ENCODE measurements at places on chromosomes 5 and 9. TPM values are rescaled to one million over a fixed set of nuclear protein-coding genes. Genes with fewer than 3 reads are reported as not detected.

DNA sequence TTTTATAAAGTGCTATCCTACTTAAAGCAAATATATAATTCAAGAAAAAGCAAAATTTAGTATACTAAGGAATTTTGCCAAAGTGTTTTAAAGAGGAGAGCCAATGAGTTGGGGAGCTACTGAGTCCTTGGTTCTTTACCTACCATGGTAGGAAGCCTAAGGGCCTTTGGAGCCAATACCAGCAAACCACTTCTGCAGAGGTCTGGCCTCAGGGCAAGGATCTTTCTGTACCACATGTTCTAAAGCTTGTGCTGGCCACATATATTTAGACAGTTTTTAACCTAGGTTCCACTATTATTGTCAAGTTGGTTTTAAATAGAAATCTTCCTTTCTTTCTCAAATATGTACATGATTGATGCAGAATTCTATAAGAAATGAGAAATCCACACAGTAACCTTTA lies 172.3 kb upstream of the NREP start:
- no peak overlapping the region for H3K4me3 ChIP-seq
- H3K36me3 ChIP-seq: no peaks in the 10 kb centered on the region
- no peaks in the 10 kb centered on the region for H3K27me3 ChIP-seq
- H3K27ac ChIP-seq: no peak overlapping the region
- DNase-seq: no peak
- no peaks in the 10 kb centered on the region for H3K4me1 ChIP-seq

GRCh38 chr5:68479524-68479923 lies 264.0 kb downstream of the PIK3R1 start:
- no peak overlapping the region for H3K27ac ChIP-seq
- H3K36me3 ChIP-seq: no peaks in the 10 kb centered on the region
- H3K4me3 ChIP-seq: no peak overlapping the region
- no peak for DNase-seq

- DNase-seq: no peak
- H3K4me1 ChIP-seq: peaks cover 39% of the 10 kb centered on the region
- H3K4me3 ChIP-seq: no peak overlapping the region
- H3K27ac ChIP-seq: peak overlapping the region; percentile 75
- H3K36me3 ChIP-seq: peaks cover 36% of the 10 kb centered on the region
Measured at GRCh38 chr5:154830219-154830595, 20.2 kb downstream of the FAXDC2 start.

GRCh38 chr5:124662181-124662781 lies 84.2 kb downstream of the ZNF608 start:
- H3K36me3 ChIP-seq: no peaks in the 10 kb centered on the region
- H3K27ac ChIP-seq: no peak overlapping the region
- H3K4me3 ChIP-seq: no peak overlapping the region

DNA sequence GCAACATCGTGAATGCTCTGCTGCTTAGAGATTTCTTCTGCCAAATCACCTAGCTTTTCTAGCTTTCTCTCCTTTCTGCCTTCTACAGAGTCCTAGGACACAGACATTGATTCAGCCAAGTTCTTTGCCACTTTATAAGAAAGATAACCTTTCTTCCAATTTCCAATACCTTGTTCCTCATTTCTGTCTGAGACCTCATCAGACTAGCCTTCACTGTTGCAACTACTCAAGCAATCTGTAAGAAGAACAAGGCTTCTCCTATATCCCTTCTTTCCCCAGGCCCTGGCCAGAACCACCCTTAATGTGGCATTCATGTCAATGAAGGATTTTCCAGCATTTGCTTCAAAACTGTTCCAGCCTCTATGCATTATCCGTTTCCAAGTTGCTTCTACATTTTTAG lies 24.3 kb downstream of the FBXO10 start:
- no peak overlapping the region for H3K4me3 ChIP-seq

GRCh38 chr9:7974335-7974960 lies 174.9 kb upstream of the DMAC1 start:
- peak overlapping the region; percentile 85 for H3K27ac ChIP-seq
- H3K4me1 ChIP-seq: peaks cover 54% of the 10 kb centered on the region
- peak; percentile 41 for DNase-seq
- no peaks in the 10 kb centered on the region for H3K27me3 ChIP-seq

GRCh38 chr5:134777366-134777765 lies 18.8 kb downstream of the DDX46 start:
- H3K4me3 ChIP-seq: no peak overlapping the region
- H3K36me3 ChIP-seq: peaks cover 38% of the 10 kb centered on the region
- DNase-seq: no peak

GRCh38 chr9:134325813-134326723 lies at the start of gene RXRA:
RXRA (plus strand) TSS chr9:134326455; CDS start chr9:134326632, 177 bp downstream.
- H3K36me3 ChIP-seq: no peaks in the 10 kb centered on the region
- H3K27me3 ChIP-seq: peaks cover 5% of the 10 kb centered on the region
- peaks cover 3% of the 10 kb centered on the region for H3K4me1 ChIP-seq
- peak within 1 kb of the TSS; percentile 55 for H3K4me3 ChIP-seq
- peak; percentile 68 for DNase-seq

GRCh38 chr5:137336565-137337120 lies 162.5 kb downstream of the SPOCK1 start:
- no peaks in the 10 kb centered on the region for H3K36me3 ChIP-seq
- DNase-seq: no peak

- H3K4me3 ChIP-seq: peak overlapping the region; percentile 93
- H3K4me1 ChIP-seq: peaks cover 29% of the 10 kb centered on the region
- peak overlapping the region; percentile 72 for H3K27ac ChIP-seq
- H3K27me3 ChIP-seq: peaks cover 4% of the 10 kb centered on the region
Measured at GRCh38 chr9:75889577-75889976, 896 bp upstream of the PCSK5 start.

DNA sequence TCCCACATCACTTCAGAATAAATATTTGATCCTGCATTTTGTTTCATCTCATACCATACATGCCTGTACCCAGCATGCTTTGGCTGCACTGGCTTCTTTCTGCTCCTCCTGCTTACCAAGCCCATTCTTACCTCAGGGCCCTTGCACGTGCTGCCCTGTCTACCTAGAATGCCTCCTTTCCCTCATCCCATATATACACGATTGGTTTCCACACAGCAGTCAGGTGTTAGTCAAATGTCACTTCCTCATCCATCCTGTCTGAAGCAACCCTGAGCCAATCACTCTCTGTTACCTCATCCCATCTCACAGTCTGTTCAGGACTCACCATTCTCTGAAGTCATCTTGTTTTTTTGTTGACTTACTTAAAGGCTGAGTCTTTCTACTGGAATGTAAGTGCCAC lies 30.3 kb downstream of the CAST start:
- no peak overlapping the region for H3K4me3 ChIP-seq
- H3K27me3 ChIP-seq: no peaks in the 10 kb centered on the region
- peaks cover 3% of the 10 kb centered on the region for H3K36me3 ChIP-seq
- H3K4me1 ChIP-seq: peaks cover 1% of the 10 kb centered on the region
- H3K27ac ChIP-seq: no peak overlapping the region

DNA sequence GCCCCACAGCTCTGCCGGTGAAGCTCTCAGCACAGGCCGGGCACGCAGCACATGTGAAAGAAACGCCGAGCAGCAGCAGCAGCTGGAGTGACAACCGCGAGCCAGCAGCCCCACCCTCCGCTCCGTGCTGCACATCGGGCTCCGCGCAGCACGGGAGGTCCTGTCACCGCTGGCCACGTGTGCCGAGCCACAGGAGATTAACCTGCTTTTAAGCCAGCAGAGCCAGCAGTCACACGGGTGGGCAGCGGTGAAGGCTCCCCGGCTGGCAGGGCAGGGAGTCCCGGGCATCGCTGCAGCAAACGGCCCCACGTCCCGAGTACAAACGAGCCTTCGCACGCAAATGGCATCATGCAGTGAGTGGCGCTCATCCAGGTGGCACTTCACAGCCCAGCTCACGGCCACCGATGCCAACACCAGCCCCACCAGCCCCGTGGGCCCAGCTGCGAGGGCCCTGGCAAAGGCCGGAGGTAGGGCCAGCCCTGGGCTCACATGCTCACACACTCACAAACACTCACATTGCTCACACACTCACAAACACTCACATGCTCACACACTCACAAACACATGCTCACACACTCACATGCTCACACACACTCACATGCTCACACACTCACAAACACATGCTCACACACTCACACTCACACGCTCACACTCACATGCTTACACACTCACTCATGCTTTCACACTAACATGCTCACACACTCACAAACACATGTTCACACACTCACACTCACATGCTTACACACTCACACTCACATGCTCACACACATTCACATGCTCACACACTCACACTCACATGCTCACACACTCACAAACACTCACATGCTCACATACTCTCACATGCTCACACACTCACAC lies 11.1 kb downstream of the CCDC187 start:
- H3K36me3 ChIP-seq: no peaks in the 10 kb centered on the region
- H3K4me3 ChIP-seq: no peak overlapping the region
- no peak overlapping the region for H3K27ac ChIP-seq
- H3K4me1 ChIP-seq: no peaks in the 10 kb centered on the region
- DNase-seq: no peak

DNA sequence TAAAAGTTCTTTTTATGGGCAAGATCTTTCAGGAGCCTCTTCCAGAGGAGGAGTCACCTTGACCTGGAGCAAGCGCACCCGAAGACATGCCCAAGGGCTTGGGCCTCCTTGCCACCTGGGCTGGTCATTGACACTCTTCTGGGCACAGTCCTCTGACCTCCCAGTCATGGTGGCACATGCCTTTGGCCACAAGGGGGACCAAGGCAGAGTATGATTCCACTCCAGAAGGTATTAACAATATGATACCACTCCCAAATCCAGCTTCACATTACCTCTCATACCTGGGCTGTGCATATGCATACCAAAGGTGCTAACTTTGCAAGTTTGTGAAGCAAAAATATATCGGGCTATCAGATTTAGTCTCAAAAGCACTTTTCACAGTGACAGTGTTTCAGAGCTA lies 84.6 kb downstream of the MAST4 start:
- H3K36me3 ChIP-seq: no peaks in the 10 kb centered on the region
- no peaks in the 10 kb centered on the region for H3K4me1 ChIP-seq
- no peak overlapping the region for H3K27ac ChIP-seq
- peaks cover 6% of the 10 kb centered on the region for H3K27me3 ChIP-seq
- DNase-seq: no peak

DNA sequence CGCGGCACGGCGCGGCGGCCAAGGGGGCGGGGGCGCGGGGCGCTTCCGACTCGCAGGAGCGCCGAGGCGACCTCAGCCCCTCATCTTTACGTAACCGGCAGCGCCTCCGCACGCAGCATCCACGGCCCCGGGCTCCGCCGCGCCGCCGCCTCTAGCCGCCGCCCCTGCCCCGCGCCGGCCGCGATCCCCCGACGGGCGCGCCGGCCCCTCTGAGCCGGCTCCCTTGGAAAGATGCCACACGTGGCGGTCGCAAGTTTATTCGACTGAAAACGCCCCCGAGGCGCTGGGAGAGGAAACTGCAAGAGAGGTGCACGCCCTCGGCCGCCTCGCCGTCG lies 1.0 kb downstream of the KLF9 start:
- H3K27me3 ChIP-seq: no peaks in the 10 kb centered on the region
- peaks cover 14% of the 10 kb centered on the region for H3K36me3 ChIP-seq
- H3K4me3 ChIP-seq: peak overlapping the region; percentile 99

- DNase-seq: peak; percentile 76
- H3K4me1 ChIP-seq: peaks cover 24% of the 10 kb centered on the region
- H3K27ac ChIP-seq: peak overlapping the region; percentile 44
- peaks cover 36% of the 10 kb centered on the region for H3K27me3 ChIP-seq
Measured at GRCh38 chr9:89153232-89154017, 25.2 kb downstream of the SHC3 start.

- H3K27ac ChIP-seq: no peak overlapping the region
- H3K4me3 ChIP-seq: no peak overlapping the region
- no peaks in the 10 kb centered on the region for H3K36me3 ChIP-seq
- DNase-seq: no peak
- no peaks in the 10 kb centered on the region for H3K4me1 ChIP-seq
Measured at GRCh38 chr5:9515436-9515835, 30.4 kb downstream of the SEMA5A start.

DNA sequence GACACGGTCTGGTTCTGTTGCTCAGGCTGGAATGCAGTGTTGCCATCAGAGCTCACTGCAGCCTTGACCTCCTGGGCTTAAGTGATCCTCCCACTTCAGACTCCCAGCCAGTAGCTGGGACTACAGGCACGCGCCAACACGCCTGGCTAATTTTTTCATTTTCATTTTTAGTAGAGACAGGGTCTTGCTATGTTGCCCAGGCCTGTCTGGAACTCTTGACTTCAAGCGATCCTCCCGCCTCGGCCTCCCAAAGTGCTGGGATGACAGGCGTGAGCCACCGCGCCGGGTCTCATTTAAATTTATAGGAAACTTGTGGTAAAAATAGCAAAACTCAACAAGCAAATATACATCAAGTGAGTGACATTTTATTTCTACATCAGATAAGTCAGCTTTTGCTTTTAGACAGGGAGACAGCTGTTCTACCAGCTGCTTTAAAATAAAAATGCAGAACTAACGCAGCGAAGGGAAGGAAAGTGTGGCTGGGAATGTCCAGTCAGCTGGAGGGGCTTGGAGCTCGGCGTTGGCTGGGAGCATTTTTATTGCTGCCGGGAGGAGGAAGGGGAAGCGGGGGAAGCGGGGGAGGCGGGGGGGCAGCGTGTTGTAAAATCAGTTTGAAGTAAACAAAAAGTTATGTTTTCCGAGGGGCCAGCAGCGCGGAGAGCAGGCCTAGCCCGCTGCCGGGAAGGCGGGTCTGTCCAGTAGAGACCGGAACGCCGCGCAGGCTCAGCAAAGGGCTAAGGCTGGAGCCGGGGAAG lies 707 bp upstream of the ZFYVE16 start:
- no peaks in the 10 kb centered on the region for H3K36me3 ChIP-seq
- peak; percentile 41 for DNase-seq
- H3K27ac ChIP-seq: peak overlapping the region; percentile 94
- H3K27me3 ChIP-seq: no peaks in the 10 kb centered on the region
- peak overlapping the region; percentile 82 for H3K4me3 ChIP-seq
- H3K4me1 ChIP-seq: peaks cover 17% of the 10 kb centered on the region

DNA sequence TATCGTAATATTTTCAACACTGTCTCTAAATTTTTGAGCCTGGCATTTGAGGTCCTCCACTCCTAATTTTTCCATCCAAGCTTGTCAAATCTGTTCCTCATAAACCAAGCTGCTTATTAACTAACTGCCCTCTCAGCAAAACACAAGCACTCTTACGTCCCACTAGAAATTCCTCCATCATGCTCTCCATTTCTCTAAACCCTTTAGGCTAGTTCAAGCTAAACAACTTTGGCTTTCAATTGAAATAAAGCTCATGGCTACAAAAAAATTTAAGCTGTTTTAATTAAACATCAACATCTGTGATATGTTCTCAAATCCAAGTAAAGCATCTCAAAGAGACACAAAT lies 45.7 kb downstream of the RNF145 start:
- peaks cover 47% of the 10 kb centered on the region for H3K36me3 ChIP-seq
- peaks cover 46% of the 10 kb centered on the region for H3K4me1 ChIP-seq
- H3K27me3 ChIP-seq: no peaks in the 10 kb centered on the region
- H3K4me3 ChIP-seq: no peak overlapping the region

- no peak overlapping the region for H3K27ac ChIP-seq
- no peaks in the 10 kb centered on the region for H3K27me3 ChIP-seq
- DNase-seq: no peak
- H3K4me1 ChIP-seq: no peaks in the 10 kb centered on the region
- H3K4me3 ChIP-seq: no peak overlapping the region
Measured at GRCh38 chr5:56466136-56466816, 233.1 kb upstream of the ANKRD55 start.

GRCh38 chr5:15500325-15501001 lies 483 bp downstream of the FBXL7 start:
- H3K36me3 ChIP-seq: no peaks in the 10 kb centered on the region
- DNase-seq: no peak
- no peaks in the 10 kb centered on the region for H3K4me1 ChIP-seq
- peaks cover 30% of the 10 kb centered on the region for H3K27me3 ChIP-seq

Gene NR5A1
- not detected for total RNA-seq

Gene LCN15
- total RNA-seq: not detected

Gene ADAMTS6
- total RNA-seq: 1.3 TPM

Gene C9orf153
- total RNA-seq: 0.46 TPM

Gene GRM6
- not detected for total RNA-seq

Gene ENTREP1
- not detected for total RNA-seq

Gene ARRDC1
- total RNA-seq: 41.6 TPM

Gene OMD
- not detected for total RNA-seq

Gene PCDHB14
- total RNA-seq: not detected

Gene PGM5
- not detected for total RNA-seq

Gene SLC6A19
- not detected for total RNA-seq

Gene IQGAP2
- 62.7 TPM for total RNA-seq

All from activated CD4-positive, alpha-beta T cell treated with anti-CD3 and anti-CD28 coated beads for 36 hours (primary cell).